NCI-H345 (cell line): ENCODE measurements at places on chromosomes 7 and 10.

GRCh38 chr10:101901340-101901739 is 57.7 kb upstream of the KCNIP2 start:
- peak; percentile 71 for DNase-seq

DNA sequence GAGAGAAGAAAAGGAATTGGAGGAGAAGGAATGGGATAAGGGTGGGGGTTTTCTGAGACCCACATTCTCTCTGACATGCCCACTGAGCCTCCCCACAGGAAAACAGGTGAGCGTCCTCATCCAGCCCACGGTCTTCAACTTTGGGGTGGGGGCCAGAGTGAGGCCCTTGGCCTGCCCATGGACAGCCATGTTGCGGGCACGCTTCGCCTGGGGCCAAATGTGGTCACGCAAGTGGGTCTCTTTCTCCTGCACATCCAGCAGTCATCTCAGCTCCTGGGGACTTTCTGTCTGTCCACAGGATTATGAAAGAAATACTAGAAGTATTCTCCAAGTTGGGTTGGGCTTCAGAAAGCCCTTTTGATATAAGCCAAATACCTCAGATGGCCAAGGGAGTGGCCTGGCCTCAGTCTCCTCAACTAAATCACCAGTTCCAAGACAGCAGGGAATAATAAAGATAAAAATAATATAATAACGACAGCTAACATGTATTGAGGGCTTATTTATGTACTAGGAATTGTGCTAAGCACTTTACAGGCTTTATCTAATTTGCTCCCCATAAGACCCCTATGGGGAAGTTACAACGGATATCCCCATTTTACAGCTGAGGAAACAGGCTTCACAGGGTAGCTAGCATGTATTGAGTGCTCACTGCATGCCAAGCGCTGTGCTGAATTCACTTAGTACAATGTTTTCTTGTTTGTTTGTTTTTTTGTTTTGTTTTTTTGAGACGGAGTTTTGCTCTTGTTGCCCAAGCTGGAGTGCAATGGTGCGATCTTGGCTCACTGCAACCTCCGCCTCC is 57.2 kb upstream of the LBX1 start:
- DNase-seq = no peak

- DNase-seq = no peak
These were observed 34.1 kb downstream of the GBX1 start for GRCh38 chr7:151133266-151133985.

- DNase-seq = no peak
These were observed 56.3 kb upstream of the ZNF92 start for GRCh38 chr7:65317372-65317771.

- DNase-seq = no peak
These were observed 44.4 kb downstream of the TACR2 start for GRCh38 chr10:69372126-69372980.

GRCh38 chr10:104935656-104936055 is 294.6 kb downstream of the SORCS3 start:
- no peak for DNase-seq

DNA sequence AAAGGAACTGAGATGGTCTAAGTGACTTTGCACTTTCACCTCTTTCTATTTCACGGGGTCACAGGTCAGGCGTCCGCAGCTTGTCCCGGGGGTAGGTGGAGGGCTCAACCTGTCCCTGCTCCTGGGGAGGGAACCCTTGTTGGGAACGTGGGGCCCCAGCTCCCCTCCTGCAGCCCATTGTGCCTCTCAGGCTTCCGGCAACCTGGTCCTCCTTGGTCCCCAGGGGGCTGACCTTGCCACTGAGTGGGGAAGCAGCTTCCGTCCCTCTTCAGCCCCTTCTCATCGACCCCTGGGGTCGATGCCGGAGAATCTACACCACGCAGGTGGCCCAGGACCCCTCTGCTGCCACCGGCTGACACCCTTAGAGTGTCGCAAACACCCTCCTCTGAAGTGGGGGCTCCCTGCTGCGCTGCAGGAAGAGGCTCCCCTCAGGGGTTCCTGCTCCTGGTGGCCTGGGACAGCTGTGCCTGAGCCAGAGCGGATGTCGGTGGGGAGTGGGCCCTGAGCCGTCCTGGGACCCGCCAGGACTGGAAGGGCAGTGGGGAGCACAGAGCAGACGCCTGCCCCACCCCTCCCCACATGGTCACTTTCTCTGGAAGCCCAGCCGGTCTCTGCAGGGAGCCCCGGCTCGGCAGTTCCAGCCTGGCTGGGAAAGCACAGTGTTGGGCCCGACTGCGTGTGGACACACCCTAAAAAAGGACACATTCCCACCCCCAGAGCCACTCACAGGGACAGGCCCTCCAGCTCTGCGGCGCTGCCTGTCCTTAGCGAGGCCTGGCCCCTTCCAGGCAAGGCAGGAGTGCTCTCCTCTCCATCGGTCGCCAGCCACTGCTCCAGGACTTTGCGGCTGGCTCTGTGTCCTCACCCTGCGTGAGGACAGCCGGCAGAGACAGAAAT is 357.5 kb upstream of the SHH start:
- DNase-seq = no peak

DNA sequence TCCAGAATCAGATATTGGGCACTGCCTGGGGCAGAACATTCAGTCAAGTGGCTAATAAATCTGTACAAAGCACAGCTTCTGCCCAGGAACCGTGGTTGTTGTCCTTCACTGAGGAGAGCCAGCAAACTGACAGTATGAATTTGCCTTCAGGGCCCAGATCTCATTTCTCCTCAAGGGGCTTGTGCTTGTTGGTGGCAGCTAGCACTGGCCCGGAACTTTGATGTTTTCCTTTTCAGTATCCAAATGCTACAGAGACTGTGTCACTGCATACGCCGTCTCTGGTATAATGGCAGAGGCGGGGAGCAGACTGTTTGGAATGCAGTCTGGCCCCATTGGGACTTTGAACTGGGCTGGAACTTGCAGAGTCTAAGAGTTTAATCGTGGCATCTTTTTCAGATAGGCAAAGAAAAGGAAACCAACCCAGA is 30.4 kb upstream of the ADD3 start:
- peak; percentile 3 for DNase-seq

DNA sequence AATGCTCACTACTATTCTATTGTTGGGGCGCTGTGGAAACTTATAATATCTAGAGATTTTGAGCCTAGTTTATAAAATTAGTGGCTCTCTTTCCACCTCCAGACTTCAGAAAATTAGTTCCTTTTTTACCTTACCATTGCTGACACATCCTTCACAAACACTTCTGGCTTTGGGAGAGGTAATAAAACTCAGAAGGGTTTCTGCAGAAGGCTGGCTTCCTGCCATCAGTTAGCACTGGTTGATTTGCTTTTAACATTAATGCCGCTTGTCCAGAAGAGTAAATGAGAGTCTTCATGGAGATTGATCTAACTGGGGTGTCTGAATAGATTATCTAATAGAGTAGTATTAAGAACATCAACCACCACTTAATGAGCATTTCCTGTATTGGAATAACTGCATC is 20.3 kb downstream of the ACSM6 start:
- peak; percentile 60 for DNase-seq

- no peak for DNase-seq
These were observed 49.9 kb downstream of the DNAJC1 start for GRCh38 chr10:21953585-21954057.

- DNase-seq = no peak
These were observed 155.1 kb upstream of the ETV1 start for GRCh38 chr7:14144538-14144937.

- no peak for DNase-seq
These were observed 26.1 kb upstream of the MRC1 start for GRCh38 chr10:17782921-17783665.

GRCh38 chr10:81472927-81473470 is 402.0 kb upstream of the NRG3 start:
- DNase-seq = no peak

- DNase-seq = no peak
These were observed at the start of gene OR2A2 for GRCh38 chr7:144109283-144109682. Gene OR2A2 (plus strand): TSS chr7:144109583. CDS start chr7:144109583, 0 bp downstream.

DNA sequence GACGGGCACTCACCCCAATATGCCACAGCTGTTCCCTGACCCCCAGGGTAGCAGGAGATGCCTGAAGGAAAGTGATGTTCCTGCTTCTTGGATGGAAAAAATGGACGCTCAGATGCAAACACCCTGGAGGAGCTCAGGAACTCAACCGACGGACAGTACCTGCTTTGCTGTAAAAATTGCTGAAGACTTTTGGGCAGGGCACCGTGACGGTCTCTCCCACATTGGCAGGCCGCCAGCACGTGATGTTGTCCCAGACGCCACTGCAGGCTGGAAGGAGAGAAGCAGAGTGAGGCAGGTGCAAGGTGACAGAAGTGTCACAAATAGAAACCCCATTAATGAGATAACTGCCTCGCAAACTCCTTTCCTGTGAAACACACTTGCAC is 35.0 kb downstream of the VIPR2 start:
- no peak for DNase-seq

DNA sequence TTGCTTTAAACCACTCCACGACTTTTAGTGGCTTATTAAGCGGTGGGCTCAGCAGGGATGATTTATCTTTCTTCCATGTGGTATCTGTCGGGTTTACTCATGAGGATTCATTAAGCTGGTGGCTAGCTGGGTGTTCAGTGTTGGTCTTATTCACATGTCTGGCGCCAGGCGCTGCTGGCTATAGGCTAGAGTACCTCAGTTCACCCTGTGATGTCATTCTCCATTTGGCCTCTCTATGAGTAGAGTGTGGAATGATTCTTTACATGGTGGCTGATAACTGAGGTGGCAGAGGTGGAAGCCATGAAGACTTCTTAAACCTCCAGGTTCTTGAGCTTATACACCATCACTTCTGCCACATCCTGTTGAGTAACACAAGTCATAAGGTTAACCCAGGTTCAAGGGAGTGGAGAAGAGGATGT is 115.4 kb downstream of the MLLT10 start:
- DNase-seq = no peak

- DNase-seq = no peak
These were observed 26.1 kb downstream of the WDFY4 start for GRCh38 chr10:48710647-48711275.

- peak; percentile 51 for DNase-seq
These were observed 116.0 kb upstream of the PDLIM1 start for GRCh38 chr10:95406651-95407280.

- no peak for DNase-seq
These were observed 303.4 kb downstream of the PCLO start for GRCh38 chr7:82859106-82859850.

DNA sequence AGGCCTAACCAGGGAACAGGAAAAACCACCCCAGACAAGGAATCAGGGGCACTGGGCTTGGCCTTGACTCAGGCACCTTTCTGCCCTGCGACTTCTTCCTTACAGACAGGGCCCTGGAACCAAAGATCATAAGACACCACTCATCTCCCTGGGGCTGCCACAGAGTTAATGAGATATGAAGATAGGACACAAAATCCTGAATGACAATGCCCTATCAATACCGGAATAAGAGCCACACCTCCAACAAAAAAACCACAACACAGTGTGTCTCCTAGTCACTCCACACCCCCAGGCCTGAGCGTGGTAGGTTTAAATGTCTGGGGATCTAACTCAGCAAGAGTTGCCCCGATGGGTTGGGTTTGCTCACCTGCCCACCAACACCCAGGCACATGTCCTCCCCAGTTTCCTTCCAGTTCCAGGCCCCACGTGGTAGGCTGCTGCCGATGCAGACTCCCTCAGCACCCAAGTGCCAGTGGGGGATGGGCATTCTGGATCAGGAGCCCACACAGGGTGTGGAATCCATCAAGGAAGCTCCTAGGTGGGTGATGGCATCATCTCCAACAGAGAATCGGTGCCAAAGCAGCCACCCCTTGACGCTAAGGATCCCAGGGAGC is 3.9 kb downstream of the DLG5 start:
- DNase-seq = no peak

- no peak for DNase-seq
These were observed 53.6 kb upstream of the TMEM106B start for GRCh38 chr7:12157517-12157916.

- DNase-seq = no peak
These were observed 132.0 kb downstream of the RGS10 start for GRCh38 chr10:119410361-119411116.

- DNase-seq = no peak
These were observed 386.6 kb upstream of the POM121L12 start for GRCh38 chr7:52648872-52649271.

DNA sequence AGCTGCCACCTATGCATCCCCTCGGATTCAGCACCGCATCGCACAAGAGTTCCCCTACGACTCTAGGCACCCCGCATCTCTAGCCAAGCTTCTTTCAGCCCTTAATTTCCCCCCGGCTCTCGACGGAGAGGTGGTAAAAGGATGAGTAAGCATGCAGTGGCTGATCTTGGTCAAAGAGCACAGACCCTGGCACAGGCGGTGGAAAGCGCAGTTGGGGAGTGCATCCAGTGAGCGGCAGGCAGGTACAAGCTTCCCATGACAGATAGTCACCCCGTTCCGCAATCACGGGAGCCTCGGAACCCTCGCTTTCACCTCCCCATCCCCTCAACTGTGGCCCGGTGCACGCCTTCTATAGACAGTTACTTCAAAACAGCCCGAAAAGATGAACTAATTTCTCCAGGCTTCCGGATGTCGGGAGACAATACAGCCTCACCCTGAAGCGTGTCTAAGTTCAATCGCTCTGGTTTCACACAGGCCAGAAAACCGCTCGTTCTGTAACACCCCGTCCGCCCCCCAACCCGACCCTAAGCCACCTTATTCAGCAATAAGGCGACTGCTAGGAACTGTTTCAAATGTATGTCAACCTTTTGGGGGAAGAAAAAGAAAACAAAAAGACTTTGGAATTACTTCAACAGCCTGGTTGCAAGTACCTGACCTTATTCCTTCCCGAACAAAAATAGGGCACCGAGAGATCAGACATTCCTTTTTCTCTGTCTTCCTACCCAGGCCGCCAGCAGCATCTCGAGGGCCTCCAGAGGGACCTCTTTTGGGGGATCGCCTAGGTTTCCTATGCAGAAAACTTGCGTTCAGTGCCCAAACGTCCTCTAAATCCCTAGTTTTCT is 1.4 kb downstream of the RHEB start:
- peak; percentile 18 for DNase-seq

DNA sequence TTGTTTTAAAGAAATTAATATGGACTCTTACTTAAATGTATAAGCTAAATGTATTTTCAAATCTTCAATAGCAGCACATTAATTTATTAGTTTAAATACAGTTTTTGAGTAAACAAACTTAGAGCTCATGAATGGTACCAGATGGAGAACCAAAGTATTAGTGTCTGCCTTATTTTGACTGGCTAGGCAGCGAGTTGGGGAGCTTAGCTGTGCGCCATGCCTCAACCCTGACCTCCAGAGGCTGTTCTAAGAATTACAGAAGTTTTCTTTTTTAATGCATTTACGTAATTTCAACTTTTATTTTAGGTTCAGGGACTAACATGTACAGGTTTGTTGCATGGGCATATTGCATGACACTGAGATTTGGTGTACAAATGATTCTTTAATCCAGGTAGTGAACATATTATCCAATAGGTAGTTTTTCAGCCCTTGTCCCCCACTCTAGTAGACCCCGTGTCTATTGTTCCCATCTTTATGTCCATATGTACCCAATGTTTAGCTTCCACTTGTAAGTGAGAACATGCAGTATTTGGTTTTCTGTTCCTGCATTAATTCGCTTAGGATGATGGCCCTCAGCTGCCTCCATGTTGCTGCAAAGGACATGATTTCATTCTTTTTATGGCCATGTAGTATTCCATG is 166.8 kb downstream of the IQUB start:
- DNase-seq = no peak
